ENCODE measurements at places on chromosomes 16 and 17.

- no peak for DNase-seq
Observed at GRCh38 chr17:48134912-48135480, 27.4 kb downstream of the SNX11 start.

DNA sequence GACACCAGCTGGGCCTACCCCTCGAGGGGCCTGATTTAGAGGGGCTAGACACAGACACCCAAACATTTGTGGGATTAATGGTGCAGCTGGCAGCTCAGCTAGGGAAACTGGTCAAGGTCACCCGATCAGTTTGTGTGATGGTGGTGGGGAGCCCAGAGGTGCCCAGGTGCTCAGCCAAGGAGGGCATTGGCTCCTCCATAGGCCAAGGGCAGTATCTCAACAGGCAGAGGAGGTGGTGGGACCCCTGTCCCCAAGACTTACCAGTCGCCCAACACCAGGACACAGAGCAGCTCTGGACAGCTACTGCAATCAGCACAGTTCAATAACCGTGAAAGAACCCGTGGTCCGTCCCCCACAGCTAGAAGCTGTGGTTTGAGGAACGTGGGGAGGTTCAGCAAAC is 120.9 kb downstream of the C16orf78 start:
- DNase-seq = no peak

DNA sequence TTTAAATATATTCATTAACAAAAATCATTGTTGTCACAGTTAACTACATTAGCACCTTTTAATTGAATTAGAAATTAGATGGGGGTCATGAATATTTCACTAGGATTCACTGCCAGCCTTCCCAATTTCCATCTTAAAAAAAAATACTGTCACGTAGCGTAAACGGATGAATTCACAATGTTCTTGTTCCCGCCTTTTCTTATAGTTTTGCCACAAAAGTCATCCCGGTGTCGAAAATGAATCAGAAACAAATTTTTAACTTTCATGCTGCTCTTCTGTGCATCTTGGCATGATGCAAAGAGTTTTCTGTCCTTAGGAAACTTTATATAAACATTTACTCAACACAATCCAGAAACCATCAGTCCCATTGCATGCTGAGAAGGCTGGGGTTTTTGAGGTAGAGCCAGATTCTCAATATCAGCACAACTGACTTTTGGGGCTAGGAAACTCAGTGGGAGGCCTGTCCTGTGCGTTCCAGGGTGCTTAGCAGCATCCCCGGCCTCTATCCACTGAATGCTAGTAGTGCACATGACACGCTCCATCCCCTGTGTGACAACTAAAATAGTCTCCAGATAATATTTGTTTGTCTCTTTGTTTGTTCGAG is 252.9 kb upstream of the XYLT1 start:
- no peak for DNase-seq

DNA sequence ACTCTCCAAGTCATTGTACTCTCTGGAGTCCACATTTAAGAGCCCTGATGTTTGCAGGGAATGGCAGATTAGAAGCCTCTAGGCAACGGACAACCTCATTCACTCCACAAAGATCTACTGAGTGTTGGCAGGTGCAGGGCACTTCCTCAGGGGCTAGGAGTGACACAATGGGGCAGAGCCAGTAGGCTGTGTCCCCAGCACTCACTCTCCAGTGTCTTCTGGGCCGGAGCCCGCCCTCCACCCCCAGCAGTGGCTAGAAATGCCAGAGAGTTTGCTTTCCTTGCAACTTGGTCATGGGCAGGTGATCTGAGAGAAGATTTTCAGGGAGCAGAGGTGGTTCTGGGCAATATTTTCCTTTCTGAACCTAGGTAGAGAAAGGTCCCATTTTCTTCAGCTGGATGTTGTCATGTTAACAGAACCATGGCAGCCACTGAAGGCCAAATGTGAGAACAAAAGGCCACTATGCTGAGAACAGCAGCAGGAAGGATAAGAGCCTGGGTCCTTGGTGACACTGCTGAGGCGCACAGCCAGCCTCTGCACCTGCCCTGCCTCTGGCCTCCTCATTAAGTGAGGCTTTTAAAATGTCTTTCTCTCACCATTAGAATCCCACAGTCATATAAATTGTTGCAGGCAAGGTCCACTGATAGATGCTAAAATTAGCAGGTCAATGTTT is 96.2 kb downstream of the USP31 start:
- no peak for DNase-seq

- no peak for DNase-seq
Observed at GRCh38 chr17:58693208-58693607, 806 bp downstream of the RAD51C start.

All from NCI-H2107 (cell line).